ENCODE measurements at places on chromosomes 6 and 20.

- DNase-seq = no peak
Measured at GRCh38 chr6:101779051-101779844, 385.7 kb downstream of the GRIK2 start.

- no peak for DNase-seq
Measured at GRCh38 chr20:56439771-56440291, 27.8 kb downstream of the CASS4 start.

GRCh38 chr6:137692806-137693205 is 174.3 kb upstream of the TNFAIP3 start:
- DNase-seq = no peak

GRCh38 chr6:139577124-139577762 is 202.8 kb upstream of the CITED2 start:
- DNase-seq = no peak

- no peak for DNase-seq
Measured at GRCh38 chr20:40192081-40192480, 497.0 kb downstream of the MAFB start.

GRCh38 chr20:53074811-53075314 is 102.7 kb downstream of the TSHZ2 start:
- no peak for DNase-seq

DNA sequence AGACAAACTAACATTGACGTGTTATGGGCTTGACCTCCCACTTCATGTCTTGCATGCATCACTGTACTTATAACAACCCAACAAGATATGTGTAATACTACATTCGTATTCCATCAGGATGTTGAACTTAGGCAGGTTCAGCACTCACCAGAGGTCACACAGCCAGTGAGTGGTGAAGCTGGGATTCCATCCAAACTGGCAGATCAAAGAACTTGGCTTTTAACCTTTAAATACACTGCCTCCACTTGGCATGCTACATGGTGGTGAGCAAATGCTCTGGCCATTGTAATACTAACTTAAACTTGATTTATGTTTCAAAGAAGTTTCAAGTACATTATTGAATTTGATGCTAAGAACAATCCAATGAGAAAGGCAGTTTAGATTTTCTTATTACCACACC is 10.7 kb upstream of the HDDC2 start:
- no peak for DNase-seq

DNA sequence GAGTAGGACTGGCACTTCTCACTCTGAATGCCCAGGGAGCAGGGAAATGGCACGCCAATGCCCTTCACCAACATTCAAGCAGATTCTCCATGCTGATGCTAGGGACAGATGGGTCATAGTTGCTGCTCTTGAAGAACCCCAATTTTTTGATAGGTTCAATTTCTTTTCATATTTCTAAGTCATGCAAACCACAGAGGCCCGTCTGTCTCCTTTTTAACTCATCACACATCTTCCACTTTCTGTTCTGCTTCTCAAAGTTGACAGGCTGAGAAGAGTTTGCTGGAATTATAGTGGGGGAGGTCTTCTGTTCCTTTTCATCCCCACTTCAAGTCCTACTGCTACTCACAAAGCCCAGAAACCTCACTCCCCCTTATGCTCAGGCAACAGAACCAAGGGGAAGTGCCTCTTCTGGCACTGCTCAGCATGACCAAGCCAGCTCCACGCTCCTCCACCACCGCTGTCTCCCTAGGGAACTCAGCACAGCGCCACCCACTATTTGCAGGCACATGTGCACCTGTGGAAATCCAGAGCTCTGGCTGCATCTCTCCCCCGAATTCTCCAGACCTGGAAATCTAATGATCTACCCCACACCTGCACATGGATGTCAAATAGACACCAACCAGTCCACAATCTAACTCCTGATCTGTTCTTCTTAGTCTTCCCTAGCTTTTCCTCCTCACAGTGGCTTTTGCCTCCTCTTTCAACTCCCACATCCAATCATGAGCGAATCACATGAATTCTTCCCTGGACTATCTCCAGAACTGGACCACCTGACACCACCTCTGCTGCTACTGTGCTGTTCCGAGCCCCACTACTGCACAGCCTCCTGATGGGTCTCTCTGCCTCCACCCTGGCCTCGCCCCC is 10.7 kb downstream of the ZBTB24 start:
- no peak for DNase-seq

GRCh38 chr6:149324428-149324827 is 6.9 kb downstream of the TAB2 start:
- DNase-seq = no peak

- no peak for DNase-seq
Measured at GRCh38 chr6:144778773-144779492, 493.8 kb downstream of the UTRN start.

- no peak for DNase-seq
Measured at GRCh38 chr6:17494177-17494576, 100.8 kb downstream of the CAP2 start.

- DNase-seq = no peak
Measured at GRCh38 chr6:167829513-167829912, 2.8 kb downstream of the AFDN start.

GRCh38 chr20:52518735-52519134 is 327.2 kb upstream of the ZFP64 start:
- DNase-seq = no peak

DNA sequence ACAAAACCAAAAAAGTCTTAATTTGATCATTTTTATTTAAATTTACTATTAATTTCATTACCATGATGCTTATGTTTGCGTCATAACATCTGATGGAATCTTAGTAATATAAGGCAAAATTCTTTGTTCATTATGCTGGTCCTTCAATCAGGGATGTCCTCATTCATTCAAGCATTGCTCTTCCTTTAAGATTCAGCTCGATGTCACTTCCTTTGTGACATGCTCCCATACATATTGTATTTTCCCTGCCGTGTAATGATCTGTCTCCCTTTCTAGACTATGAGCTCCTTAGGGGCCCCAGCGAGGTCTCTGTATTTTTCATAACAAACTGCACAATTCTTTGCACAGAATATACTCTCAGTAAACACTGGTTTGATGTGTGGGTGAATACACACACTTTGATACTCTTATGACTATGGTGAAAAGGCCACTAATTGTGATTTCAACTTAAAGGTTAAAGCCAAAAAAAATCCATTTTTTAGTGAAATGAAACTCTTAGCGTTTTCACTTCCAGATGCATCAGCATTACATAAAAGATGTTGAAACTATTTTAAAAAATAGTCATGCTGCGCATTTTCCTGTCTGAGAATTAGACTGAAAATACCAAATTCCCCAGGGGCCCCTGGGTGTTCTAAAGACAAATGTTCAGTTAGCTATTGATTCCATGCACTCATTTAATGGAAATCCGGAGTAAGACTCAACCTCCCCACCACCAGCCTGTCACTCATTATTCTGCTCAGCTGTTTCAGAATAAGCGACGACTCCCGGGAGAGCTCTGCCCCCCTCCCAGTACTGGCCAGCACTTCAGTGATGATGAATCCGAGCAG is 169.7 kb downstream of the ATXN1 start:
- DNase-seq = no peak

- DNase-seq = peak; percentile 51
Measured at GRCh38 chr20:35953387-35954199, 709 bp downstream of the SCAND1 start.

GRCh38 chr6:154123155-154123956 is 84.3 kb downstream of the OPRM1 start:
- no peak for DNase-seq

DNA sequence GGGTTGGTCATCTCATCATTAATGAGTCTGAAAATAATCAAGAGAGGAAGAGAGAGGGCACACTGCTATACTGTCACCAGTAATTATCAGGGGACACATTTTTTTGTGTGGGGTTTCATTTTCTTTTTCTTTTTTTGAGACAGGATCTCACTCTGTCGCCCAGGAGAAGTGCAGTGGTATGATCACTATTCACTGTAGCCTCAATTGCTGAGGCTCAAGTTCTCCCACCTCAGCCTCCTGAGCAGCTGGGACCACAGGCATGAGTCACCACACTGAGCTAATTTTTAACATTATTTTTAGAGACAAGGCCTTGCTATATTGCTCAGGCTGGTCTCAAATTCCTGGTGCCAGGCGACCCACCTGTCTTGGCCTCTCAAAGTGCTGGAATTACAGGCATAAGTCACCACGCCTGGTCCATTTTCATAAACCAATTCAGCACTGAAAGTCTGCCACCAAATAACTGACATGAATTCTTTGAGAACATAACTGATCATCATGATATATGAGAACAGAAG is 43.3 kb downstream of the EPHA7 start:
- DNase-seq = no peak

- DNase-seq = peak; percentile 46
Measured at GRCh38 chr6:26329763-26330511, 35.1 kb upstream of the BTN3A2 start.

DNA sequence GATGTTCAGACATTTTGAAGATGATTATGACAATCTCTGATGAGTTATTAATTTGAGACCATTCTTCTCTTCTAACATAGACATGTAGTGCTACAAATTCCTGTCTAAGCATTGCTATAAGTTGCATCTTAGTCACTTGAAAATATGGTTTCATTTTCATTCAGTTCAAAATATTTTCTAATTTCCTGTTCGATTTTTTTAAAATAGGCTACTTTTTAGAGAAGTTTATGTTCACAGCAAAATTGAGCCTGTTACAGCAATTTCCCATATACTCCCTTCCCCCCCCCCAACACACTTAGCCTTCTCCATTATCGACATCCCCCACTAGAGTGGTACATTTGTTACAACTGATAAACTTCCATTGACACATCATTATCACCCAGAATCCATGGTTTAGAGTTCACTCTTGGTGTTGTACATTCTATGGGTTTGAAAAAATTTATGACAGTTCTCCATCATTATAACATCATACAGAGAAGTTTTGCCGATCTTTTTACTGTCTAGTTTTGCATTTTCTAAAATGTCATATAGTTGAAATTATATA is 31.2 kb downstream of the PLAGL1 start:
- no peak for DNase-seq

DNA sequence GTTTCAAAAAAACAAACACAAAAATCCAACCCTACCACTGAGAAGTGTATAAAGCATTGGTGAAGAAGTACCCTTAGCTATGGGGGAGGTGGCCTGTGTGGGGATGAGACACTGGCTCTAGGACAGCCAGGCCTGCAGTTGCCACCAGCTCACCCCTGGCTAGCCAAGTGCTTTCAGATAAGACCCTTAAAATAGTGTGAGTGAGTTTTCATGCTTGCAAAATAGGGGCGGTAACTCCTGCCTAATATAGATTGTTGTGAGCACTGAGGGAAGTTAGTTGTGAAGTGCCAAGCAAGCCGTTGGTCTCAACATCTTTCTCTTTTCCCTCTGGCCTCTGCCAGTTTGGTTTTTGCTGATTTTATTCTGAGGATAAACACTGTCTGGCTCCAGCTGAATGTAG is 11.3 kb downstream of the PPP1R3G start:
- DNase-seq = no peak

DNA sequence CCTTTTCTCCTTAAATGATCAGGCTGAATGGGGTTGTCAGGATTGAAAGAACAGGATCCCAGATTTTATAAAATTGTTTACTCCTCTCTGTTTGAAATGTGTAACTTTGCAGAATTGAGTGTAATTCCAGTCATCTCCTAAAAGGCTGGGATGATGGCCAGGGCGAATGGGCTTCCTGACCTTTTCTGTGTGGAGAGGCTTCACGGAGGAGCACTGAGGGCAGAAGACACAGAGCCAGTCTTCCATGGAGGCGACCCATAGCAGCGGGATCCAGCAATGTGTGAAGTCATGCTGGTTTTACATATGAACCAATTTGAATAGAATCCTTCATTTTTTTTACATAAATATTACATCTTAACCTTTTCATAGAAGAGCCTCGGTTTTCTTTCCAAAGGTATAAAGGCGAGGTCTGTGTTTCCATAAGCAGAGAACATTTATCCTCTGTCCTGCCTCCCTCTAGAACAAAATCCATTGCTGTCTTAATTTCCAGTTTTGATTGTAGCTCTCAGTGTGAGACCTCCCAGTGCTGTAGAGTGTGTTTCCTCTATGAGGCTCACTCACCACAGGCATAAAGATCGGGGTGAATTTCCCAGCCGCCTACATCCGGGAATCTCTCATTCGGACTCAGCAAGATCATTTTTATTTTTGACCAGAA is 369.7 kb upstream of the FLRT3 start:
- DNase-seq = no peak

GRCh38 chr6:142669471-142670351 is 275.3 kb downstream of the HIVEP2 start:
- no peak for DNase-seq

- no peak for DNase-seq
Measured at GRCh38 chr6:16006681-16007080, 122.2 kb upstream of the MYLIP start.

DNA sequence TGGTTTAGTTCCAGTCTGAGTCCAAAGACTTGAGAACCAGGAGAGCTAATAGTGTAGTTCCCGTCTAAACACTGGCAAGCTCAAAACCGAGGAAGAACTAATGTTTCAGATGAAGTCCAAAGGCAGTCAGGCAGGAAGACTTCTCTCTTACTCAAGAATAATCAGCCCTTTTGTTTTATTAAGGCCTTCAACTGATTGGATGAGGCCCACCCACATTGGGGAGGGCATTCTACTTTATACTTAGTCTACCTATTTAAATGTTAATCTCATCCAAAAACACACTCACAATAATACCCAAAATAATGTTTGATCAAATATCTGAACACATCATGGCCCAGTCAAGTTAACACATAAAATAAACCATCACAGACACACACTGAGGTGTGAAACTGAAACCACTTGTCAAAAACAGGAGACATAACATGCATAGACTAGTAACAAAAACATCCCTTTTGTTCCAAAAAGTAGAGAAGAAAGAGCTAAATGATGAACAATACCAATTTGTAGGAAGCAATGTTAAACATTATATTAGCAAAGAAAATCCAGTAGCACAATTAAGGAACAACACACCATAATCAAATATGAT is 50.2 kb upstream of the SENP6 start:
- no peak for DNase-seq

DNA sequence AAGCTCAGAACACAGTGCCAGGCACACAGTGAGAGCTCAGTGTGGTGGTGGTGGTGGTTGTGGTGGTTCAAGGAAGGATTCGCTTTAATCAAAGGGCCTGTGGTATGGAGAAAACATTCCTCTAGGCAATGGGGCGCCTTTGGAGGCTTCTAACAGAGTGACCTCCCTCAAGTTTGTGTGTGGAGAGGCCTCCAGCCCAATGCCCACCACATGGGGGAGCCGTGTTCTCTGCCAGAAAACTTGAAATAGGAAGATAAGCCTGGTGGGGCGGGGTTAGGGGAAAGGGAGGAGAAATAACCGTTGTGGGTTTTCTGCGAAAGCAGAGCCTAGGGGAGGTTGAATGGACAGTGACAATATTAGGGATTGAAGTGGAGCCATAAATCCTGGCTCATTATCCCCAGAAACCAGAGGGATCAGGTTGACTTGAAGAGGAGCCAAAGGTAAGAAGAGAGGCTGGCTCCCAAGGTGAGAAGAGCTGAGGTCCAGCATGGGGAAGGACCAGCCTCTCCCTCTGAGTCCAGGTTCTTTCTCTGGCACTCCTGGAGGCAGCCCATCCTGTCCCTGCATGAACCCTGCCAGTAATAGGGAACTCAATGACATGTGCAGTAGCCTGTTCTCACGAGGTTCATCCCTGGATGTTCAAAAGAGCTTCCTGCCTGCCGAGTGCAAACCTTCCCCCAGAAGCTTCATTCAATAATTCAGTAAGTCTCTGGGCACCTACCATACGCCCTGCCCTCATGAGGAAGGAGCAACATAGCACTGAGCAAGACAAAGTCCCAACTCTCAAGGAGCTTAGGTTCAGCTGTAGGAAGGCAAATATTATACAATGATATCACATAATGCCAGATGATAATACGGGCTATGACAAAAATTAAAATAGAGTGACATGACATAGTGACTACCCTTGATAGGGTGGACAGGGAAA is 51.4 kb downstream of the TGM2 start:
- peak; percentile 6 for DNase-seq
